Tibial artery (tissue), 4 donors: ENCODE measurements at places on chromosomes 7 and 10.

GRCh38 chr7:39238234-39238869, 260.6 kb downstream of the POU6F2 start:
- H3K36me3 ChIP-seq: no peaks in the 10 kb centered on the region
- no peak for DNase-seq
- no peaks in the 10 kb centered on the region for H3K4me1 ChIP-seq
- H3K4me3 ChIP-seq: no peak overlapping the region

GRCh38 chr7:22660293-22660692, 66.7 kb upstream of the IL6 start:
- no peaks in the 10 kb centered on the region for H3K27me3 ChIP-seq
- no peak overlapping the region for H3K27ac ChIP-seq
- H3K4me1 ChIP-seq: no peaks in the 10 kb centered on the region
- H3K4me3 ChIP-seq: no peak overlapping the region

DNA sequence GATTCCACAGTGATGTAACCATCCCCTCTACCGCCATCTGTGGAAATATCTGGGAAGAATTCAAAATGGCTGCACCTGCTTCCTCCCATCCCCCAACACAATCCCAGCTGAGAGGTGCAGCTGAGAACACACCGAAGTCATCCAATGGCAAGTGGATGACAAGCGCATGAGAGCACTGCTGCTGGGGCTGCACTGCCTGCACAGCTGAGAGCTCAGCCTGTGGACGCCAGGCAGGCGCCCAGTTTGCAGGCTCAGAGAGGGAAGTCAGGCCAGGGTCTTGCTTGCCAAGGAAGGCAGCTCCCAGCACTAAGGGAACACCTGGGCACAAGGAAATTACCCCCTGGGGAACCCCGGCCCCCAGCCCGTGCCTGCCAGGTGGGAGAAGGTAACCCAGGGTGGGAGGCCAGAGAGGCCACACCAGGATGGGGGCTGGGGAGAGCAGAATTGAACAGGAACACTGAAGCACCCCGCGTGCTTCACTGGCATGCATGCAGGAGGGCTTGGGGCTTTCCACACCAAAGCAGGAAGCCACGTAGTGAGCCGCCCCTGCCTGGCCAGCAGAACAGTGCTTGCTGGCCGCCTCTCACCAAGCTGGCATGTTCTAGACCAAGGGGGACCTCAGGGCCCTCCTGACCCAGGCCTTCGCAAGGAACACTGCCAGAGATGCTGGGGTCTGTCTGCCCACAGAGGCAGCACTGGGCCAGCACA, 46.2 kb downstream of the FAM53B start:
- no peak overlapping the region for H3K4me3 ChIP-seq
- H3K27ac ChIP-seq: no peak overlapping the region
- peaks cover 31% of the 10 kb centered on the region for H3K4me1 ChIP-seq
- H3K36me3 ChIP-seq: peaks cover 14% of the 10 kb centered on the region
- no peak for DNase-seq

- no peaks in the 10 kb centered on the region for H3K4me1 ChIP-seq
- no peak overlapping the region for H3K27ac ChIP-seq
- H3K36me3 ChIP-seq: no peaks in the 10 kb centered on the region
- DNase-seq: no peak
- H3K27me3 ChIP-seq: no peaks in the 10 kb centered on the region
Measured at GRCh38 chr10:128859738-128860386, 607.2 kb upstream of the MGMT start.

GRCh38 chr10:107280293-107280692, 115.8 kb upstream of the SORCS1 start:
- no peak for DNase-seq
- H3K4me1 ChIP-seq: no peaks in the 10 kb centered on the region
- H3K4me3 ChIP-seq: no peak overlapping the region
- H3K27me3 ChIP-seq: no peaks in the 10 kb centered on the region
- no peaks in the 10 kb centered on the region for H3K36me3 ChIP-seq

GRCh38 chr7:128860158-128861073, 2.2 kb upstream of the ATP6V1F start:
- H3K4me1 ChIP-seq: peaks cover 53% of the 10 kb centered on the region
- no peaks in the 10 kb centered on the region for H3K27me3 ChIP-seq
- DNase-seq: no peak
- H3K36me3 ChIP-seq: peaks cover 22% of the 10 kb centered on the region
- H3K27ac ChIP-seq: peak overlapping the region; percentile 89
- H3K4me3 ChIP-seq: no peak overlapping the region

DNA sequence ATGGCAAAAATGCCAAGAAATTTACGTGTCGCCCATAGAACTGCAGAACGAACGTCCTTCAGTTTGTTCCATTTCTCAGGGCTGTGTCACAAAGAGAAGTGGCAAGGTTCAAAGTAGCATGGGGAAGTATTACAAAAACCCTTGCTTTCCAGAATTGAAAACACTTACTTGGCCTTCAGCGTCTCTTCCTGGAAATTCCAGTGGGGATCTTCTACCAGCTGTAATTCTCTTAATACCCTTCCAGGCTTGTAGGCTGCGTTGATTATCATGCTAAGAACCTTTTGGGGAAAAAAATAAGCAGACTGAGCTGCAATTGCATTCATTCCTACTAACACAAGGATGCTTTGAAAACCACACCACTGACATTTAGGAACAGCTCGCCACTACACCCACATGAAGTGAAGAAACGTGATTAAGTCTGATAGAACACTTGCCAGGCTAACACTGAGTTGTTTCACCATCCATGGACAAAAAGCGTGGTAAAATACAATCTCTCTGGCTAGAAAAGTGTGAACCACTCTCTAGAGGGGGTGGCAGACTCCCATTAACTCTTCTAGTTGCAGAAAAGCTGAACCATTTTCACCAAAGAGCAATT, 222.3 kb downstream of the SFMBT2 start:
- H3K4me3 ChIP-seq: no peak overlapping the region
- H3K27me3 ChIP-seq: no peaks in the 10 kb centered on the region
- H3K4me1 ChIP-seq: no peaks in the 10 kb centered on the region
- H3K36me3 ChIP-seq: no peaks in the 10 kb centered on the region
- DNase-seq: no peak
- H3K27ac ChIP-seq: no peak overlapping the region

DNA sequence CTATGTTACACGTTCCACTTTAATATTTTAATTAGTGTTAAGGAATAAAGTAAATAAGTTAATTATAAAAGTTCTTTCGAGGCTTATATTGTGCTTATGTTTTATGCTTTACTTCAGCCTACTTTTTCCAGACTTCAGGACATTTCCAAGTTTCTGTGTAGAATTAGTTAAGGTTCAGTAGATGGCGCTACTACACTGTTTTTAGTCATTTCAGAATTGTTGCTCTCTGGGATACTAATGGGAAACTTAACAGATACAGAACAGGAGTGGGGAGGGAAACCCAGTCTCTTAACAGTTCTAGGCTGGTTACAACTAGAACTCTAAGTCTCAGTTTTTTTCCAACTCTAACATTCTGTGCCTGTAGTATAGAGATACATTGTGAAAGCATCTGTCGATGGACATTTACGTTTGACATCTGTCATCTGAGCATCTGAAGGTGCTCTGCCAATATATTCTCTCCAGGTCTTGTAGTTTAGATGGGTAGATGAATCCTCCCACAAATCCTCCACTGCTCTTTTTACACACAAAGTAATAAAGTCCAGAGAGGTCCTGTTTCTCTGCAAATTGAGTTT, 56.8 kb upstream of the FAM171A1 start:
- H3K36me3 ChIP-seq: no peaks in the 10 kb centered on the region
- no peaks in the 10 kb centered on the region for H3K27me3 ChIP-seq
- H3K4me1 ChIP-seq: no peaks in the 10 kb centered on the region

- H3K27ac ChIP-seq: peak overlapping the region; percentile 74
- H3K4me1 ChIP-seq: peaks cover 42% of the 10 kb centered on the region
- peak; percentile 62 for DNase-seq
- H3K27me3 ChIP-seq: no peaks in the 10 kb centered on the region
Measured at GRCh38 chr10:7561216-7561893, 105.4 kb downstream of the ITIH5 start.

- no peak overlapping the region for H3K4me3 ChIP-seq
- no peak for DNase-seq
- no peaks in the 10 kb centered on the region for H3K36me3 ChIP-seq
- H3K27me3 ChIP-seq: no peaks in the 10 kb centered on the region
- H3K4me1 ChIP-seq: no peaks in the 10 kb centered on the region
- no peak overlapping the region for H3K27ac ChIP-seq
Measured at GRCh38 chr10:65751218-65751617, 1174.6 kb upstream of the LRRTM3 start.

GRCh38 chr10:100253041-100253440, 14.4 kb downstream of the CWF19L1 start:
- peaks cover 66% of the 10 kb centered on the region for H3K36me3 ChIP-seq
- H3K4me3 ChIP-seq: no peak overlapping the region
- no peaks in the 10 kb centered on the region for H3K27me3 ChIP-seq
- no peaks in the 10 kb centered on the region for H3K4me1 ChIP-seq

- H3K27ac ChIP-seq: no peak overlapping the region
- H3K36me3 ChIP-seq: no peaks in the 10 kb centered on the region
- no peaks in the 10 kb centered on the region for H3K4me1 ChIP-seq
- no peaks in the 10 kb centered on the region for H3K27me3 ChIP-seq
- no peak for DNase-seq
Measured at GRCh38 chr7:69193061-69193460, 405.2 kb upstream of the AUTS2 start.

- no peaks in the 10 kb centered on the region for H3K27me3 ChIP-seq
- H3K4me3 ChIP-seq: no peak overlapping the region
- H3K36me3 ChIP-seq: no peaks in the 10 kb centered on the region
Measured at GRCh38 chr10:74322141-74322540, 171.1 kb downstream of the ADK start.

DNA sequence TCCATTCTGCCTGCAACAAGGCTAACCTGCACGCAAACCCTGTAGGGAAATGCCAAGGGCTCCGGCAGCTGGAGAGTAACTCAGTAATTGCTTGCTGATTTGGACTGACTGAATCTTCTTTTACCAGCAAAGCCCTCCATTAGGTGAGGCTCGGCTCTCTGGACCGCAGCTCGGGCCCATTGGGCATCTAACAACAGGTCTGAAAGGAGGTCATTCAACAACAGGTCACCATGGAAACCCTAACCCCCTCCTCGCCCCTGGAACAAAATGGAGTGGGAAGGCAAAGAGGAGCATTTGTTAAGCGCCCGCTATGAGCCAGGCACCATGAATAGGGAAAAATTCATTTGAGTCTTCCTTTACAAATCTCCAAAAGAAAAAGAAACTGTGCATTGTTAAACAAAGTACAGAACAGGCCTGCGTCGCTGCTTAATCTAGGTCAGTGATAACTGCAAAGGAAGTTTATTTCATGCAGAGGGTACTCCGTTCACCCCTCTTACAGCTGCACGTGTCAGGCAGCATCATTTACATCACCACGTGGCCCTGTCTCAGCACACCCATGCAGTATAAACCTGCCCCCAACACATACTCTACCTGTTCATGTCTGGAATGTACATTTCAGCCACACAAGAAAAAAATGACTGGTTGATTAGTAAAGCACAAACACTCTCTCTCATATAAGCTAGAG, 248.8 kb upstream of the NEBL start:
- no peaks in the 10 kb centered on the region for H3K36me3 ChIP-seq
- no peaks in the 10 kb centered on the region for H3K27me3 ChIP-seq
- DNase-seq: no peak
- no peaks in the 10 kb centered on the region for H3K4me1 ChIP-seq
- H3K27ac ChIP-seq: no peak overlapping the region
- H3K4me3 ChIP-seq: no peak overlapping the region

DNA sequence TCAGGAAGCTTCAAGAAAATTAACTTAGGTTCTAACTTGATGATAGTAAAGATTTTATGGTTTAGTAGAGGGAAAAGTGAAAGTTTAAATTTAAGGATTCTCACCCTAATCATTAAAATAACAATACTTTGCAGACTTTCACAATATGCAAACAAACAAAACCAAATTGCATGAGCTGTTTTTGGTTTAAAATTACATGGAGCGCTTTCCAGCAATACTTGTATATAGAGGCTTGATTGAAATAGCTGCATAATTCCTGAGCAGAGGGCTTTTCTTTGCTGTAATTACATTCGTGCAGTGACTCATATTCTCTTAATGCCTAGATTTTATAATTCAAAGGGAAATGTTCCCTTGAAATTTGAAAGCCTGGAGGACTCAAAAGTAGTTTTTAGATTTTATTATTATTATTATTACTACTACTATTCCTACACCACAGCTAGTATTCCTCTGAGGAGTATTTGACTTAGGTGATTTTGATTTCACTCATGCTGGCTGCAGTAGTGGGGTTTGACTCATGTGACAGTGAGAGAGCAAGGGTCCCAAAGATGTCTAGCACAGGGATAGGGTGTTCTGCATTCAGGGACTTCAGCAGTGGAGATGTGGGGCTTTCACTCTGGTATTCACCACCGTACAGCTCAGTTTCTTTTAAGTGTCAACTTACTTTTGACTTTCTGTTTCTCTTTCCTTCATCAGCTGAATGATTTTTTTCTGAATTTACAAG, 138.1 kb downstream of the ADAM22 start:
- H3K36me3 ChIP-seq: no peaks in the 10 kb centered on the region
- no peaks in the 10 kb centered on the region for H3K27me3 ChIP-seq
- H3K27ac ChIP-seq: no peak overlapping the region
- H3K4me3 ChIP-seq: no peak overlapping the region

GRCh38 chr7:28626624-28627262, 214.4 kb downstream of the CREB5 start:
- H3K4me3 ChIP-seq: no peak overlapping the region
- H3K36me3 ChIP-seq: no peaks in the 10 kb centered on the region
- H3K27me3 ChIP-seq: no peaks in the 10 kb centered on the region
- no peak overlapping the region for H3K27ac ChIP-seq
- H3K4me1 ChIP-seq: peaks cover 3% of the 10 kb centered on the region
- no peak for DNase-seq

DNA sequence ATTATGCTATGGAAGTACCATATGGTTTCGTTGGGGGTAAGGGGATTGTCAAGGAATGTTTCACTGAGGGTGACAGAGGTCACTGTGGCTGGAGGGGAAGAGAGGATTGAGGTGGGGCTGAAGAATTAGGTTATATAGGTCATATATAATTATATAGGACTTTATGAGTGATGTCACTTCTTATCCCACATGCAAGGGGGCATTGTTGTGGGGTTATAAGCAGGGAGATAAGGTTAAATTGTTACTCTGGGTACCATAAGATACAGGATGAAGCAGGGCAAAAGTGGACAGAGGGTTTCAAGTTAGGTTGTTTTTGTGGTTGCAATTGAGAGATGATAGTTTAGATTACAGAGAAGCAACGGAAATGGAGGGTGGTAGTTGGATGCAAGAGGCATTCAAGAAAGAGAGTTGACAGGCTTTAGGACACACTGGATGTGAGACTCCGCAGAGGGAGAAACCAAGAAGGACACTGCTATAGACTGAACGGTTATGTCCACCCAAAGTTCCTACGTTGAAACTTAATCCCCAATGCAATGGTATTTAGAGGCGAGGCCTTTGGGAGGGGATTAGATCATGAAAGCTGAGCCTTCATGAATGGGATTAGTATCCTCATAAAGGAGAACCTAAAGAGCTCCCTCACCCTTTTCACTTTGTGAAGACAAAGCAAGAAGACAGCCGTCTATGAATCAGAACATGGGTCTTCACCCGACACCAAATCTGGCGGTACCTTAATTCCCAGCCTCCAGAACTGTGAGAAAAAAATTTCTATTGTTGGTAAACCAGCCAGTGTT, 7.0 kb upstream of the PRR15 start:
- H3K27ac ChIP-seq: no peak overlapping the region
- DNase-seq: no peak
- H3K27me3 ChIP-seq: peaks cover 3% of the 10 kb centered on the region
- no peak overlapping the region for H3K4me3 ChIP-seq
- no peaks in the 10 kb centered on the region for H3K36me3 ChIP-seq
- H3K4me1 ChIP-seq: no peaks in the 10 kb centered on the region

GRCh38 chr10:114708717-114709335, 50.8 kb upstream of the ABLIM1 start:
- H3K4me1 ChIP-seq: peaks cover 11% of the 10 kb centered on the region
- DNase-seq: no peak
- no peak overlapping the region for H3K27ac ChIP-seq
- no peaks in the 10 kb centered on the region for H3K36me3 ChIP-seq
